ENCODE measurements at places on chromosomes 2 and 18. TPM values are rescaled to one million over a fixed set of nuclear protein-coding genes. Genes with fewer than 3 reads are reported as not detected.

The GPR35 gene
- total RNA-seq: 0.25 TPM

The GPR75 gene
- 2.1 TPM for total RNA-seq

The CPO gene
- not detected for total RNA-seq

The SNED1 gene
- total RNA-seq: 36.2 TPM

The PER2 gene
- total RNA-seq: 2.8 TPM

- DNase-seq: peak; percentile 8
Measured at GRCh38 chr2:173457366-173457765, 102.7 kb downstream of the CDCA7 start.

- DNase-seq: no peak
Measured at GRCh38 chr2:222341331-222341730, 42.5 kb upstream of the PAX3 start.

- DNase-seq: peak; percentile 47
Measured at GRCh38 chr18:28284132-28284531, 107.2 kb upstream of the CDH2 start.

DNA sequence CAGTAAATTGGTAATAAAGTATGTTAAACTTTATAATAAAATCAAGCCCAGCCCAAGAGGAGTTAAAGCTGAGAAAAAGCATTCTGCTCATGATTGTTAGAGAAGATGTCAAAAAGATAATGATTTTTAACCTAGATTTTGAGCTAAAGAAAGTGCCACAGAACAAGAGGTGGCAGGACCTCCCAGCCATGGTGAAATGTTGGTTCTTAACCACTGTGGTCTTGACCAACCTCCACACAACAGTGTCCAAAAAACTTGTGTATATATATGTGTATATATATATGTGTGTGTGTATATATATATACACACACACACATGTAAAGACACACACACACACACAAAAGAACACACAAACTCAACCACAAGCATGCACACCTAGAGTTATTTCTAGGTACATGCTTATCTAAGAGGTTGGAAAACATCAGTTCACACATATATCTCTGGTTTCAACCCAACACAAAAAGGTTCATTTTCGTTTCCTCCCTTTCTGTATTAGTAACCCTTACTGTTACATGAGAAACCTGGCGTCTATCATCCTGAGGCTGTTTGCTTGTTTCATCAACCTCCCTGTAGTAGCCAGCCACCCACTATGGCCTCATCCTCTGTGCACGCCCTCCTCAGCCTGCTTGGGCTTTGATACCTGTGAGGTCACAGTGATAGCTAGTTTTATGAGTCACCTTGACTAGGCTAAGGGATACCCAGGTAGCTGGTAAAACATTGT, 631.8 kb upstream of the ID2 start:
- no peak for DNase-seq

DNA sequence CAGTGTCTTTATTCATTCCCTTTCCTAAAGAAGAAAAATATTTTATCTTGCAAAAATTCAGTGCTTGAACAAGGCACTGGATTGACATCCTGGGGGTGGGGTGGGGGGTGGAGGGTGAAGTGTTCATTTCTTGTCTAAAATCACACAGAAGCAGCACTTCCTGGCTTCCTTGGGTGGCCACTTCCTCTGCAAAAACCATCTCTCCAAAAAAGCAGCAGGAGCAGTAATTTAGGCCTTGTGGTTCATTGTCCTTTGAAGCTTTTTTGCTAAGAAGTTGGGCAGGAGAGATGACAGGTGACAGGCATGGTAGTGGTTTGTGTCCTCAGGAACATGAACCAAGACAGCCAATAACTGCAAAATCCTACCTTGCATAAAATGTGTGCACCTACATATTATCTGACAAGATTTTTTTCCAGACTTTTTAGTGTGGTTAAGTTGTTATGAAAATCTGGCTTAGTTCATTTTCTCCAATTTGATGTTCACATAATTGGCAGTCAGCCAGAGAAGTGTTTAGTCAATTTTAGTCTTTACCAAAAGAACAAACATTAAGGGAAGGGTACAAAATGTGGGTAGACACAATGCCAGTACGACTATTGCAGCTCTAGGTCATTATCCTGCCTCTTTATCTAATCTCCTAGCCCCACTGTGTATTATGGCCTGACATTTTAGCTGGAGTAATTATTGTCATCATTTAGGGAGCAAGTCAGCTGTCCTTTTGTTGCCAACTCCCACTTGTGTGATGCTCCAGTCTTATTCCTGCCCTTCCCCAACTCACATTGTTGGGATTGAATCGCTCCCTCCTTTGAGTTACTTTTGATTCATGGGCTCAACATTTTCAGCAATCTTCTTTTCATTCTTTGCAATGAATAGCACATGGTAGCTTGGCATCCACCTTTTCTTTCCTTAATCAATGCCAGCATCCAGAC, 177.2 kb downstream of the MYO3B start:
- DNase-seq: no peak

GRCh38 chr2:159118115-159118858, 149.8 kb downstream of the TANC1 start:
- peak; percentile 84 for DNase-seq

GRCh38 chr2:68190991-68191731, 33.5 kb downstream of the PNO1 start:
- peak; percentile 86 for DNase-seq
